ENCODE measurements at places on chromosomes 5 and 9.

GRCh38 chr5:157076558-157076957 is 17.6 kb upstream of the HAVCR1 start:
- H3K27ac ChIP-seq: no peak overlapping the region
- no peak for DNase-seq
- H3K27me3 ChIP-seq: no peaks in the 10 kb centered on the region
- H3K36me3 ChIP-seq: no peaks in the 10 kb centered on the region
- no peaks in the 10 kb centered on the region for H3K4me1 ChIP-seq

GRCh38 chr9:81499021-81499454 is 190.3 kb downstream of the TLE1 start:
- no peak for DNase-seq
- H3K36me3 ChIP-seq: no peaks in the 10 kb centered on the region
- no peaks in the 10 kb centered on the region for H3K27me3 ChIP-seq
- no peak overlapping the region for H3K4me3 ChIP-seq
- no peaks in the 10 kb centered on the region for H3K4me1 ChIP-seq

- no peaks in the 10 kb centered on the region for H3K27me3 ChIP-seq
- peaks cover 100% of the 10 kb centered on the region for H3K36me3 ChIP-seq
- no peak for DNase-seq
- peaks cover 10% of the 10 kb centered on the region for H3K4me1 ChIP-seq
Measured at GRCh38 chr9:131483319-131484050, 19.2 kb upstream of the POMT1 start.

DNA sequence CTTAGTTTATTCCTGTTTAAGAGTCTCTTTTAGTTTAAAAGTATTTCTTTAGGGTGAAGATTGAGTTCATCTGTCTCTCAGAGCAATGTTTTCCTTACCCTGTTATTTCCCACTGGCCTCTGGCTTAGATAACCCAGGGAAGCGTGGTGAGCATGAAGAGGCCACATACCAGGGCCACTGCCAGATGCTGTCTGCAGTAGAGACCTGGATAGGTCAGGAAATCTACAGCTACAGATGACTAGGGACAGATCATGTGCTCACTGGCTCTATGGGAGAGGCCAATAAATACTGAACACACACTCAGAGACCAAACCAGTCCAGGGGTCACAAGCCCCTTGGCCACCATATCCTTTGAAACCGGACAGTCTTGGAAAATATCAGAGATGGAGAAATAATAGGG is 136.0 kb downstream of the CAMK4 start:
- DNase-seq: no peak
- H3K27me3 ChIP-seq: no peaks in the 10 kb centered on the region
- H3K27ac ChIP-seq: no peak overlapping the region
- no peak overlapping the region for H3K4me3 ChIP-seq
- no peaks in the 10 kb centered on the region for H3K4me1 ChIP-seq

GRCh38 chr9:4559261-4560182 is 69.3 kb downstream of the SLC1A1 start:
- H3K4me3 ChIP-seq: no peak overlapping the region
- no peaks in the 10 kb centered on the region for H3K4me1 ChIP-seq
- no peaks in the 10 kb centered on the region for H3K36me3 ChIP-seq
- H3K27me3 ChIP-seq: no peaks in the 10 kb centered on the region

DNA sequence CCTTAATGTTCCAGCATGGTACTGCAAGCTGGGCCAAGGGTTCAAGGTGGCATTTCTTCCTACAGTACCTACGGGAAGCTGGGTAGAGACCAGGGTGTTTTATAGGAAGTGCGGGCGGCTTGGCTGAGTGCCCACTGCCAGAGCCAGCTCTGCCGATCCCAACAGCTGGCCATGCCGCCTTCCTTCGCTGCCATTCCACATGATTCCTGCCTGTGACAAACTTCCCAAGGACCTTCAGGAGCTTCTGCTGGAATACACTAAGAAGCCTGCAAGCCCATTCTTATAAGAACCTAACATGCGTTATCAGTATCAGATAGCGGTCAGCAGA is 22.0 kb downstream of the MYO10 start:
- H3K27me3 ChIP-seq: no peaks in the 10 kb centered on the region
- peaks cover 25% of the 10 kb centered on the region for H3K4me1 ChIP-seq
- no peaks in the 10 kb centered on the region for H3K36me3 ChIP-seq
- peak; percentile 61 for DNase-seq
- H3K4me3 ChIP-seq: no peak overlapping the region

- no peaks in the 10 kb centered on the region for H3K27me3 ChIP-seq
- H3K27ac ChIP-seq: no peak overlapping the region
- H3K4me1 ChIP-seq: peaks cover 11% of the 10 kb centered on the region
- no peaks in the 10 kb centered on the region for H3K36me3 ChIP-seq
Measured at GRCh38 chr5:124079062-124079461, 567.1 kb downstream of the CSNK1G3 start.

GRCh38 chr5:115599924-115600323 is 2.4 kb downstream of the TICAM2 start:
- H3K4me1 ChIP-seq: peaks cover 45% of the 10 kb centered on the region
- DNase-seq: no peak
- H3K36me3 ChIP-seq: peaks cover 6% of the 10 kb centered on the region
- peak overlapping the region; percentile 21 for H3K27ac ChIP-seq
- H3K4me3 ChIP-seq: no peak overlapping the region

GRCh38 chr5:114204923-114205322 is 156.9 kb upstream of the KCNN2 start:
- H3K27ac ChIP-seq: no peak overlapping the region
- H3K27me3 ChIP-seq: no peaks in the 10 kb centered on the region
- H3K4me3 ChIP-seq: no peak overlapping the region
- no peaks in the 10 kb centered on the region for H3K4me1 ChIP-seq
- no peak for DNase-seq

- H3K4me1 ChIP-seq: peaks cover 23% of the 10 kb centered on the region
- H3K27me3 ChIP-seq: no peaks in the 10 kb centered on the region
- H3K4me3 ChIP-seq: peak within 1 kb of the TSS; percentile 81
- DNase-seq: peak; percentile 84
- H3K27ac ChIP-seq: peak within 1 kb of the TSS; percentile 67
Measured at GRCh38 chr9:36136272-36136893, at the start of gene GLIPR2. Gene GLIPR2, plus strand, starts transcription at chr9:36136733. Its CDS starts 46 bp downstream, at chr9:36136779.

DNA sequence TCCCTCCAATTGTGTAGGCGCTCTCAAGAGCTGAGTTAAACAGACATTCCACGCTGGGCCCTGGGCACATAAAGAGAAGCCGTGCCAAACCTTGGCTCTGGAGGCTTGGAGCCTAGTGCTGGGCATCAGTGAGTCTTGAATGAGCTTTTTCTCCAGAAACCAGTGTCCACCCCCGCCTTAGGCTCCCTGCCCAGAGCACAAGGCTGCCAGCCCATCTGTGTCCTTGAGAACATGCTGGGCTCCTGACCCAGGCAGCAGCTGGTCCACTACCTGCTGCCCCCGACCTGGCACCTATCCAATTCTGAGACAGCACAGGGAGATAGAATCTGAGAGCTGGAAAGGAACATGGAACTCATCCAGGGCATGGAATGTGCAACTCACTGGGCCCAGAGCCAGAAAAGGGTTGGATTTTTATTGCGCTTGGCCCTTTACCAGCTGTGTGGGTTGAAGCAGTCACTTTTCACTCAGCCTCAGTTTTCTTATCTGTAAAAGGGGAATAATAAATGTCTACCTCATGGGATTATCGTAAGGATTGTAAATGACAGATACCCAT is 92.4 kb upstream of the CPLX2 start:
- H3K4me3 ChIP-seq: no peak overlapping the region
- peak; percentile 28 for DNase-seq
- peaks cover 11% of the 10 kb centered on the region for H3K27me3 ChIP-seq
- H3K36me3 ChIP-seq: no peaks in the 10 kb centered on the region

- H3K36me3 ChIP-seq: no peaks in the 10 kb centered on the region
- no peaks in the 10 kb centered on the region for H3K4me1 ChIP-seq
- H3K27ac ChIP-seq: no peak overlapping the region
Measured at GRCh38 chr5:77900691-77901090, 124.6 kb upstream of the TBCA start.

GRCh38 chr5:159566832-159567231 is 236.5 kb upstream of the IL12B start:
- no peak overlapping the region for H3K4me3 ChIP-seq
- peaks cover 3% of the 10 kb centered on the region for H3K4me1 ChIP-seq
- no peak overlapping the region for H3K27ac ChIP-seq
- H3K27me3 ChIP-seq: no peaks in the 10 kb centered on the region
- no peaks in the 10 kb centered on the region for H3K36me3 ChIP-seq

DNA sequence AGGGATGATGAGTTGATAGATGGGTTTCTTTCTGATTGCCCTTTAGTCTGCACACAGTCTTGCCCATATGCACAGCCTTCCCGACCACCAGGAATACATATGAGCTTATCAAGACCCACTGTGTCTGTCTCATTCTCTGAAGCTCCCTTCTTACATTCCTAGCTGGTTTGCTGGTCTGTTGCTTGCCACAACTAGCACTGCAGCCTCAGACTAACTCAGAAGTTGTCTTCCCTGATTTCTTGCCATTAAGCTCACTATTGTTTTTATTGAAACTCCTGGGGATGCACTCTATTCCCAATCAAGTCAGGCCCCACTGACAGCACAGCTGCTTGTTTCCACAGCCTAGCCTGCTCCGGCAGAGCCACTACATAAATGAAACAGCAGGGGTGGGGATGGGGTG is 97.5 kb downstream of the SAXO1 start:
- H3K36me3 ChIP-seq: no peaks in the 10 kb centered on the region
- no peak overlapping the region for H3K4me3 ChIP-seq
- no peaks in the 10 kb centered on the region for H3K27me3 ChIP-seq

DNA sequence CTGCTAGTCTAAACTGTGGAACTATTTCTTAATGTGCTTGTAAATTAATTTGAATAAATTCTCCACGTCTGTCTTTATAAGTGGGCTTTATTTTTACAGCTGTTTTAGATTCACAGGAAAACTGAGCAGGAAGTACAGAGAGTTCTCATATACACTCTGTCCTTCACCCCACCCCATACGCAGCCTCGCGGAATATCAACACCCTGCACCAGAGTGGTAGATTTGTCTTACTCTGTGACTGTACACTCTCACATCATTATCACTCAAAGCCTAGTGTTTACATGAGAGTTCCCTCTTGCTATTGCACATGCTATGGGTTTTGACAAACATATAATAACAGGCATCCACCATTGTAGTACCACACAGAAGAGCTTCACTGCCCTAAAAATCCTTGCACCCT is 179.7 kb upstream of the DAB2 start:
- no peak overlapping the region for H3K4me3 ChIP-seq
- H3K4me1 ChIP-seq: no peaks in the 10 kb centered on the region
- H3K27ac ChIP-seq: no peak overlapping the region
- no peaks in the 10 kb centered on the region for H3K36me3 ChIP-seq
- H3K27me3 ChIP-seq: no peaks in the 10 kb centered on the region
- no peak for DNase-seq

DNA sequence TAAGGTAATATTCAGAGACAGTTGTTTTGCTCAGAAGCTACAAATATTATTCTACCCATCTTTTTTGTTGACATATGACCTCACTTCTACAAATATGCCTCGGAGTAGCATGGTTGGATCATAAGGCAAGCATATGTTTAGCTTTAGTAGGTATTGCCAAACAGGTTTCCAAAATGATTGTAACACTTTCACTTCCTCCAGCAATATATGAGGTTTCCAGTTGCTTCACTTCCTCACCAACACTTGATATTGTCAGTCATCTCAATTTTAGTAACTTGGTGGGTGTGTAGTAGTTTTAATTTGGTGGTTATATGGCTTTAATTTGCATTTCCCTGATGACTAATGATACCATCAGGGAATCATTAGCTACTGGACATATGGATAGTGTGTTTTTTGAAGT is 46.7 kb downstream of the TNFSF8 start:
- no peaks in the 10 kb centered on the region for H3K36me3 ChIP-seq
- no peaks in the 10 kb centered on the region for H3K4me1 ChIP-seq
- DNase-seq: no peak
- H3K4me3 ChIP-seq: no peak overlapping the region

- H3K4me1 ChIP-seq: no peaks in the 10 kb centered on the region
- no peak for DNase-seq
- no peak overlapping the region for H3K4me3 ChIP-seq
- H3K27me3 ChIP-seq: peaks cover 14% of the 10 kb centered on the region
- no peaks in the 10 kb centered on the region for H3K36me3 ChIP-seq
- no peak overlapping the region for H3K27ac ChIP-seq
Measured at GRCh38 chr9:113673726-113674125, 202.4 kb upstream of the ZNF618 start.

DNA sequence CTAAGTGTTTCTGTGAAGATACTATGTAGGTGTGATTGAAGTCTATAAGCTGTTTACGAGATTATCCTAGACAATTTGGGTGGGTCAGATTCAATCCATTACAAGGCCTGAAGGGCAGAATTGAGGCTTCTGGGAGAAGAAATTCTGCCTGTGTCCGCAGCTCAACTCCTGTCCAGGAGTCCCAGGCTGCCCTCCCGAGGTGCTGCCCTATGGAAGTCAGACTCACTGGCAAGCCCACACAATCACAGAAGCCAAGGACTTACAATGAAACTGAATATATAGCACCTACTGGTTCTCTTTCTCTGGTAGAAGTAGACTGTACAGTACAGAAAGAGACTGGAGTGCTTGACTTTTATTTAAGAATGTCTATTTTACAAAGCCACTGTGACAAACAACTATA is 74.5 kb downstream of the EPB41L4A start:
- no peak overlapping the region for H3K27ac ChIP-seq
- H3K4me3 ChIP-seq: no peak overlapping the region
- no peaks in the 10 kb centered on the region for H3K27me3 ChIP-seq
- H3K36me3 ChIP-seq: no peaks in the 10 kb centered on the region

DNA sequence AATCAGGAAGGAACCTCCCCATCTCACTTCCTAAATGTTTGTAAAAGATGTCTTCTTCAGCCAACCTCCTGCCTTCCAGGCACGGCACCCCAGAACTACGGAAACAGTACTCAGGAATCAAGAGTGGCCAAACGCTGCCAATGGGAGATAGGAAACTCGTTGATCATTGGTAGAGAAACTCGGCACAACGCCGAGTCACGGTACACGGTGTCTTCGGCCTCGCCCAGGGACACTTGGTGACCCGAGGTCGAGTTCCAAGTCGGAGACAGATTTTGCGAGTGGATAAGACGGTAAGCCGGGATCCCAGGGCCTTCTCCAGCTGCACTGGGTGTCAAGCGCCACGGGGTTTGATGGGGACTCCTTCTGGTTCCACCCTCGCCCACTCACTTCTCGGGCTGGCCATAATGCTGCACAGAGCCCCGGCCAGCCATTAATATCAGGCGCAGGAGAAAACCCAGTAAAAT is 343 bp downstream of the KIAA0825 start:
- peak overlapping the region; percentile 92 for H3K4me3 ChIP-seq
- H3K4me1 ChIP-seq: peaks cover 6% of the 10 kb centered on the region
- peak overlapping the region; percentile 83 for H3K27ac ChIP-seq
- H3K36me3 ChIP-seq: no peaks in the 10 kb centered on the region
- no peaks in the 10 kb centered on the region for H3K27me3 ChIP-seq

GRCh38 chr5:141692919-141693725 is 11.1 kb upstream of the ARAP3 start:
- no peak overlapping the region for H3K27ac ChIP-seq
- no peak overlapping the region for H3K4me3 ChIP-seq
- DNase-seq: no peak
- peaks cover 9% of the 10 kb centered on the region for H3K4me1 ChIP-seq
- peaks cover 52% of the 10 kb centered on the region for H3K27me3 ChIP-seq

- H3K36me3 ChIP-seq: no peaks in the 10 kb centered on the region
- H3K27ac ChIP-seq: no peak overlapping the region
- H3K4me1 ChIP-seq: no peaks in the 10 kb centered on the region
- H3K4me3 ChIP-seq: no peak overlapping the region
- DNase-seq: no peak
Measured at GRCh38 chr9:84736081-84736480, 66.6 kb downstream of the NTRK2 start.
